ENCODE measurements at places on chromosomes 1 and 21.
A peak's percentile ranks its signal among the peaks of the same experiment; 100 is the strongest.

- peak; percentile 79 for DNase-seq
These were observed at the start of gene SH2D5 for GRCh38 chr1:20732588-20733359. Gene SH2D5 (minus strand): TSS chr1:20732703. CDS start chr1:20728044, 4,659 bp downstream.

GRCh38 chr1:113931451-113931851 lies 2.3 kb downstream of the HIPK1 start:
- DNase-seq, result no peak

GRCh38 chr1:14156543-14156942 lies 441.9 kb upstream of the KAZN start:
- DNase-seq, result no peak

- no peak for DNase-seq
These were observed 296.9 kb upstream of the SGIP1 start for GRCh38 chr1:66237042-66237441.

DNA sequence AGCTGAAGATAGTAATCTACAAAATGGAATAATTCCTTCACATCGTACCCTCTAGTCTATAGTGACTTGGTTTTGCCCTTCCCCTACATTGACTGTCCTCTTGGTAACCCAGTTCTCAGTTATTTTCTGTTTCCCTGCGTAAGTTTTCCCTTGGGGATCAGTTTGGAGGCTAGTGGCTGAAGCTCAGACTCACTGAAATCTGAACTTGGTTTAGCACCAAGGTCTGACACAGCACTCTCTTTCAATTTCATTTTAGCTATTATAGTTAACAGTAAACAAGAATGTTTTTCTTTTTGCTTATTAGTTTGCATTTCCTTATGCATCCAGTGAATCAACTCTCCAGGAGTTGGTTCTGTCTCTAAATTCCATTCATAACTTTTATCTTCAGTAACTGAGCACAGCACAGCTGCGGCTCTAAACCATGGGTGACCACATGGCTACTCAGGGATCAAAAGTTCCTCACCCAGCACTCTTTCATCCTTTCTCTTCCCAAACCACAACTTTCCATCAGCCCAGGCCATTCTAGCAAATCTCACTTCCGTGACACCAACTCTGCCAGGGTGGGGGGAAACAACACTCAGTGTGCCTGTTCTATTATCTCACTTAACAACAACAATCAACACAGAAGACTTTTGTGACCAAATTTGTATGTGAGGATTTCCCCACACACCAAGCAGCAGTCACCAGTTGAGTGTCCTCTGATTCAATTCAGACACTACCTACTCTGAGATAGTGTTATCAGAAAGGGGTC lies 17.6 kb upstream of the IFI6 start:
- DNase-seq, result no peak

- no peak for DNase-seq
These were observed 8.4 kb upstream of the UBE2U start for GRCh38 chr1:64195081-64195395.

- no peak for DNase-seq
These were observed 21.8 kb downstream of the MMEL1 start for GRCh38 chr1:2611031-2611501.

DNA sequence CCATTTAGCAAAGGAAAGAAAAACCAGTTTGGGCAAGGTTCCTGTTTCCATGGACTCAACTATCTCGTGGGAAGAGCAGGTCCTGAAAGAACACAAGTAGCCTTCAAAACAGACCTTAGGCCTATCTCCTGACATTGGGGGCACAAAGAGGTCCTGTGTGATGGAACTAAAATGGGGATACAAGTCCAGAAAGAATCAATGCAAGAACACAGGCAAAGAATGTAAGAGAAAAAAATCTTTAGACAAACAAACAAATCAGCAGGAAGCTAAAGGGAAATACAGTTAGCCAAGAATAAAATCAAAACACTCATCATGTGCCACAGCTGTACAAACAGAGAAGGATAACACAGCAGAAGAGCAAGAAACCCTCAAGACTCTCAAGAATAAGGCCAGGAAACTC lies 28.2 kb downstream of the SLC30A10 start:
- no peak for DNase-seq

DNA sequence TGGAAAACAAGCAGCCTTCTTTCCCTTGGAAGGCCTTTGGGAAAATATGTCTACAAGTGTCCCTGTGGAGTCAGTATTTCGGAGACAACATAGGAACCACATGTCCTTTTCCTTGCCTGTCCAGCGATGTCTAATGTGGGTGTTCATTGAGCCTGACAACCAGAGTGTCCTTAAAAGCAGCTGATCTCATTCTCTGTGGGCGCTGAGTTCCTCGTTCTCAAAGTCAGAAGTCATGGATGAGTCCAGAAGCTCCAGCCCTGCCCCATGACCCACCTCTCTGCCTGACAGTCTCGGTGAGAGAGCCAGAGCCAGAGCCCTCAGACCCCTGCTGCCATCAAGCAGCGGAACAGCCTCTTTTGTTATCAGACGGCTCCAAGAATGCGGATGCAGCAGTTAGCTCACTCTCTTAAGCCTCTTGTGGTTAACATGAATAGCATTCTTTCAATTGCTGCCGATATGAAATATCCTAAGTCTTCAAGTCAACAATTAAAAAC lies 329.2 kb downstream of the TGFB2 start:
- no peak for DNase-seq

- no peak for DNase-seq
These were observed 81.0 kb downstream of the MAN1C1 start for GRCh38 chr1:25697435-25698217.

DNA sequence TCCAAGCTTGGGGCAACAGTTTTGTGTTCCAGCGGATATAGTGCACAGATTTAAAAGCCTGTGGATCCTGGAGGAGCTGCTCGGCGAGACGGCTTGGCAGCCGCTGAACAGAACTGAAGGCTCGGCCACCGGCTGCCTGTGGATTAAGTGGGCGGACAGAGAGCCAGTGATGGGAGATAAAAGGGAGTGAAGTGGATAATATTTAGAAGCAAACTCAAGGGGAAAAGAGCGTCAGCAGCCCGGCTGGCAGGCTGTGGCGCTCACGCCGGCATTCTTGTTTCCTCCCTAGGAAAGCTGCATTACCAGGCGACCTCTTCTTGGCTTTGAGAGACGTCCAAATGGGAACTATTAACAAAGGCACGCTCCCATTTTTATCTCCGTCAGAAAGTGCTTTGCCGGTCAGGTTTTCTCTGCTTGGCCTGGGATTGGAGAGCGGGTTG lies 10.4 kb downstream of the TRABD2B start:
- no peak for DNase-seq

DNA sequence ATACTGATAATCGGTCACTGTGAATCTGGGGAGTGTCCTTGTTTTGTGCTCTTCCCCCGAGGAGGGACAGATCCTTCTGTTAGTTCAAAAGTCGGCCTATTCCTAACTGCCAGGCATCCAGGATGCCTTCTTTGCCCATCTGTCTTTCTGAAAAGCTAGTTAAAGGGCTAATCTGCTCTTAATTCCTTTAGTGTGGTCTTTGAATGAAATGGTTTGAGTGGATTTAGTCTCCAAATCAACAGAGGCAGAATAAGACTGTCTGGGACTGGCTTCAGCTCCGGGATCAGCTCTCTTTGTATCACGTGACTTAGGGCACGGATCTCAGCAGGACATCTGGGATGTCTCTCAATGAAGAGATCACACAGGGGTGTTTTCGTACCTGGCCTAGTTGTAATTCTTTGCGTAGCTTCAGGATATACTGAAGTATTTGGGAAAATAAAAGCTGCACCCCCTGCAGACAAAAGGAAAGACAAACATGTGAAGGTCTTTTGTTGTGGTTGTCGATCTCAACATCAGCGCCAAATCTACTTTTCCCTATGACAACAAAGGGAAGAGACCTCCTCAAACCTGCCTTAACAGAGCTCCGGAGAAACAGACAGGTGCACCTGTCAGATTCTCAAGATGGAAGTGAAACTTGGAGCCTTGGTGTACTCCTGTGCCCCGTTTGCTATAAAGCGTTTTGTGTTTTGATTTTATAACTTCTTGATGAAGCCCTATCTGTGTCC lies 97.9 kb downstream of the ERG start:
- DNase-seq, result no peak

DNA sequence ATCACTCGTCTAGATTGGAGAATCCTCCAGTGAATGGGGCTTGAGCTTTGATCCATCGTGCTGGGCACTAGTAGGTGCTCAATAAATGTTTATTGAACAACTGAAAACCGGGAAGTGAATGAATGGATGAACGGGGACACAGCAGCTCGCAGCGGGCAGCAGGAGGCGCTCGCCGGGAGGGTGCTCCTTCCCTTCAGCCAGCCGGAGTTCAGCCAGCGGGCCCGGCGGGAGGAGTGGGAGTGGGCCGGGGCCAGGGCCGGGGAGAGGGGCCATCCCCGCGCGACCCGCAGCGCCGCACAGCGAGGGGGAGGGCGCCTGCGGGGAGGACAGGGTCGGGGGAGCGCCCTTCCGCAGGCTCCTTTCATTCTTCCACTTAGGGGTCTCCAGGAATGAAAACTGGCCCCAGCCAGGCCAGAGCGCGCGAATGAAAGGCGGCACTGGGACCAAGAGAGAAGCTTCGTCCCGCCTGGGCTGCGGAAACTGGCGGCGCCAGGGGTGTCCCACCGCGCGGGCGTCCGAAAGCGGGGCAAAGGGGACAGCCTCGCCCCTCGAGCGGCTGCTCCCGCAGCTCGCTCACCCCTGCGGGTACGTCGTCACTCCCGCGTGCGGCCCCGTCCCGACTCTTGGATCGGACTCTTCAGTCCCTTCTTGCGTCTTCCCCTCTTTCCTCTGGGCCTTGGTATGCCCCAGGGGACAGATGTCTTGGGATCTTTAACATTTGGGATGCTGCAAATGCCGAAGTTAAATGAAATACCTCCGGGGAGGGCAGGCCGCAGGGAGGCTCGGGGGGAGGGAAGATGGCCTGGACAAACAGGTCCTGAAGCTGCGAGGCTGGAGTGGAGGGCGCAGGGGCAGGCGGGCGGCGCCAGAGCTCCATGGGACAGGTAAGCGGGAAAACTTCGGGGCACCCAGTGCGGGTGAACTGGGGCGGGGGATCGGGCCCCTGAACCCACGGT lies 3.6 kb upstream of the INAVA start:
- DNase-seq, result peak; percentile 25

- DNase-seq, result no peak
These were observed 27.8 kb downstream of the FBXO28 start for GRCh38 chr1:224141693-224142092.

GRCh38 chr1:28099050-28099769 lies 10.8 kb upstream of the EYA3 start:
- DNase-seq, result no peak

DNA sequence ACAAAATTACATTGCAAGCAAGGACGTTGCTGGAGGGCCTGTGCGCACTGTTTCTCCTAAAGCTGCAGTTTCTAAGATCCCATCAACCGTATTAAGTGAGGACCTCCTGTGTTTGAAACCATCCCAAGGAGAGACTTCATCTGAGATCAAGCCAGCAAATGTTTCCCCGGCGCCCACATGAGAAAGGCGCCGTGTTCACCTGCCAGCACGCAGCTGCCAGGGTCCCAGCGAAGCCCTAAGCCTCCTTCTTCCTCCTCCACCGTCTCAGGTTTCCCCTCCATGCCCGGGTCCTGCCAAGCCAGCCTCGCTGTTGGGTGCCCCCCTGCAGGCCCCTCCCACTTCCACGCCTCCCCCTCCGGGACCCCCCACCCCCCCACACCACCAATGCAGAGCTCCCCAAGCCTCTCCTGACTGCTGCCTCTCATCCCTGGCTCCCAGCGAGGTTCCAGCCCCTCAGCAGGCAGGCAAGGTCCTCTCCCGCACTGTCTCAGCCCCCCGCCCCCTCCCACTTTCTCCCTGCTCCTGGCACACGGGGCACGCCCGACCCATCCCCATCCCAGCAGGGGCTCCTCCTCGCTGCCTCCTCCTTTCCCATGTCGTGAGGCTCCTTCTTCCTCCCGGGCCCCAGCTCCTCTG lies 8.6 kb upstream of the TFF1 start:
- no peak for DNase-seq

GRCh38 chr1:66733348-66734017 lies 18.8 kb upstream of the DYNLT5 start:
- DNase-seq, result no peak

DNA sequence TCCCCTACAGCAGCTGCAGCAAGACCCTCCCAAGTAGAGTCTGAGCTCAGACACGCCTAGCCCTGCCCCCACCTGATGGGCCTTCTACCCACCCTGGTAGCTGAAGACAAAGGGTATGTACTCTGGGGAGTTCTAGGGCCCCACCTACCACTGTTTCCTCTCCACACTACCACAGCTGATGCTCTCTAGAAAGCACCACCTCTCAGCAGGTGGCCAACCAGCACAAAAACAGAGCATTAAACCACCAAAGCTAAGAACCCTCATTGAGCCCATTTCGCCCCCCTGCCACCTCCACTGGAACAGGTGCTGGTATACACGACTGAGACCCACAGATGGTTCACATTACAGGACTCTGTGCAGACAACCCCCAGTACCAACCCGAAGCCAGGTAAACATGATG lies 258.9 kb downstream of the SETD4 start:
- DNase-seq, result no peak

DNA sequence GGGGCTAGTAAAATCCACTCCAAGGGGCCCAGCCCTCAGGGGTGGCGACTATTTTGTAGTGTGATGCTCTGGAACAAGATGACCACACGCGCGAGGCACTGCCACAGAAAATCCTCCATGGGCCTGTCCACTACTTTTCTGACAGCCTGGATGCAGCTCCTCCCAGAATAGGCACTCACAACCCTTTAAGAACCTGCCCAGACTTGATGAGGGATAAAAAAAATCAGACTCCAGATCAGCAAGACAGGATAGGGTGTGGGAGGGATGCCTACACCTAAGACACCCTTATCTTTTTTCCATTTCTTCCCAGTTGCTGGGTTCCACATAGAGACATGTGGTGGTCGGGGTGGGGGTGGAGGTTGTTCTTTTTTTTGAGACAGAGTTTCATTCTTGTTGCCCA lies 33.5 kb downstream of the PCAT6 start:
- no peak for DNase-seq
